ENCODE measurements at places on chromosomes 6 and 20.

- DNase-seq, result no peak
Measured at GRCh38 chr6:105626295-105627158, 223.6 kb upstream of the PREP start.

GRCh38 chr6:83199173-83199862, 6.2 kb downstream of the RWDD2A start:
- no peak for DNase-seq

DNA sequence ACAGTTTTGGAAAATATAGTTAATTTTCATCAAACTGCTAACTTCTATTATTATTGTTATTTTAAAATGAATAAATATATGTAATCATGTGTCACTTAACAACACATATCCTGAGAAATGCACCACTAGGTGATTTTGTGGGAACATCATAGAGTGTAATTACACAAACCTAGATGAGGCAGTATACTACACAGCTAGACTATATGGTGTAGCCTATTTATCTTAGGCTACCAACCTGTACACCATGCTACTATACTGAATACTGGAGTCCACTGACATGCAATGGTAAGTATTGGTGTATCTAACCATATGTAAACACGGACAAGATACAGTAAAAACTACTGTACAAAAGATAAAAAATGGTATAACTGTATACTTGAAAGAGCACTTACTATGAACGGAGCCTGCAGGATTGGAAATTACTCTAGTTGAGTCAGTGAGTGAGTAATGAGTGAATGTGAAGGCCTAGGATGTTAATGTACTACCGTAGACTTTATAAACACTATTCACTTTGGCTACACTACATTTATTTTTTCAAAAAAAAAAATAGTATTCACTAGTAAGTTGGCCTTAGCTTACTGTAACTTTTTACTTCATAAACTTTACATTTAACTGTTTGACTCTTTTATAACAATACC, 72.4 kb downstream of the ASCC3 start:
- DNase-seq, result peak; percentile 58

- no peak for DNase-seq
Measured at GRCh38 chr6:151056230-151056907, 183.4 kb upstream of the AKAP12 start.

DNA sequence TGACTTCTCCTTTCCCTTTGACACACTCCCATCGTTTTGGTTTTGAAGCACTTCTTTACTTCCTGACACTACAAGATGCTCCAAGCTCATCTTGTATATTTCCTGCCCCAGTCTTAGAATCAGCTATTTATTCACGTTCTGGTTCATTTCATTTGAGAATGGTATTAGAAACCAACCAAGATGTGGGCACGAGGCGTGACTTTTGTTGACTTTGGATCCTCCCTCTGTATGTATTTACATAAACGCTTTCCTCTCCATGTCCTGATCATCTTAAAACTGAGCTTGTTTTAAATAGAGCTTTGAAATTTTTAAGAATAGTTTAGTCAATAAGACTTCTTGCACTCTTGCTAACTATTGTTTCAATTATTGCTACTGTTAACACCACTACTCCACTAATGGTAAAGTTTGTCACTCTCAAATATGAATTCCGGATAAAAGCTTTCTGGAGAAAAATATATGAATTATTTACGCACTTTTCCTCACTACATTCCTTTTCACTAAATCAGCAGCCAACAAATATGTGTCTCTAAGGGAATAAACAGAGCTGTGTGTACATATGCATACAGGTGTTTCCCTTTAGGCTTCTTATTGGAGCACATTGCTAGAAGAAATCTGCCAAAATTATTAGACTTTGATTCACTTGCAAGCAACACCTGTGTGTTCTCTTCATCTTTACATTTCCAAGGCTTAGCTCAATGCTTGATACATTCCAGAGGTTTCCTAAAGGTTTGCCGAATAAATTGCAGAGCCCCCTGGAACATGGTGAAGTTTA, 77.3 kb upstream of the TMEM244 start:
- DNase-seq, result no peak

DNA sequence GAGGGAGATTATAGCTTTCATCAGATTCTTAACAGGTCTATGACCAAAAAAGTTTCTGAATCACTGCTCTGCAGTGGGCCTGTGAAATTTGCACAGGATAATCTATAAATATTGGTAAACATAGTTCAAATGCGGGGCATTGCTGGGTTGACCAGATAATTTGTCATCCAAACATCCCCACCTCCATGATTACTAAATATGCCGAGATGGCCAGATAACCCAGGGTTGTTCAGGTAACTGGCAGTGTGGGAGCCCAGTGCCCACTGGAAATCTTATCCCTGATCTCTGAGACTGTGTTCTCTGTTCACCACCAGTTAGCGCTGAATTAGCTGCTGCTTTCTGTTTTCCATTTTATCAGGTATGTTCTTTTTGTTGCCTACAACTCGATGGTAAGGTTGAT, 21.4 kb downstream of the PTK7 start:
- no peak for DNase-seq

- DNase-seq, result no peak
Measured at GRCh38 chr6:45714006-45714730, 301.5 kb downstream of the CLIC5 start.

- DNase-seq, result no peak
Measured at GRCh38 chr20:43550456-43550855, 8.4 kb upstream of the SGK2 start.

GRCh38 chr6:119497988-119498727, 148.6 kb upstream of the MAN1A1 start:
- no peak for DNase-seq

- DNase-seq, result no peak
Measured at GRCh38 chr6:87701344-87701675, 723 bp downstream of the AKIRIN2 start.

DNA sequence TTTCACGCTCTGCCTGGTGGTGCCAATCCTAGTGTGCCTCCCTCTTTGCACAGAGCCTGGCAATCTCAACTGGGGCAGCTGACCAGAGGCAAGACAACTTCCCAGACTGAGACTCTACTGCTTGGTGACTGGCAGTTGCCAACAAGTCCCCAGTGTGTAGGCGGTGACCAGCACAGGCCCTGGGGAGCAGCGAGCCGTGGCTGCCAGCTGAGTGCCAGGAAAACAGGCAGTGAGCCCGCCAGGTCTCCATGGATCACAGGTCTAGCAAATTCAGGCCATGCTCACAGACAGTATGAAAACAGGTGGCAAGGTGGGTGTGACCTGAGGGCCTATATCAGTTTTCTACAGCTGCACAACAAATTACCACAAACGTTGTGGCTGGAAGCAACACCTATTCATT, 289.9 kb downstream of the KIF16B start:
- no peak for DNase-seq

- peak; percentile 24 for DNase-seq
Measured at GRCh38 chr6:117483645-117484016, 1.2 kb downstream of the DCBLD1 start.

- peak; percentile 4 for DNase-seq
Measured at GRCh38 chr6:37934276-37934675, 114.7 kb downstream of the ZFAND3 start.

DNA sequence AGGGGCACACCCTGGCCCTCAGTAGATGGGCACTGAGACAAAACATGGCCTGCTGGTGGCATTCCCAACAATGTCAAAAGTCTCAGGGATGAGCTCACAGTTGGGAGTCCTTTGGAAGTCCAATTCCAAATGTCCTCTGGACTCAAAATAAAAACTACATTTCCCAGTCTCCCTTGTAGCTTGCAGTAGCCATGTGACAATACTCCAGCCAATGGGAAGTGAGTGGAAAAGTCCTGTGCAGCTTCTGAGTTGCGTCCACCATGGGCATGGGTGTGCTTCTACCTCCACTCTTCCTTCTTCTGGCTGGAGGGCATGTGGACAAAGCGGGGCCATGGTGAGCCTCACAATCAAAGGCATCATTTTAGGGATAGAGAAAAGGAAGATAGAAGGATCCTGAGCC, 5.8 kb upstream of the ADAM33 start:
- DNase-seq, result peak; percentile 72

DNA sequence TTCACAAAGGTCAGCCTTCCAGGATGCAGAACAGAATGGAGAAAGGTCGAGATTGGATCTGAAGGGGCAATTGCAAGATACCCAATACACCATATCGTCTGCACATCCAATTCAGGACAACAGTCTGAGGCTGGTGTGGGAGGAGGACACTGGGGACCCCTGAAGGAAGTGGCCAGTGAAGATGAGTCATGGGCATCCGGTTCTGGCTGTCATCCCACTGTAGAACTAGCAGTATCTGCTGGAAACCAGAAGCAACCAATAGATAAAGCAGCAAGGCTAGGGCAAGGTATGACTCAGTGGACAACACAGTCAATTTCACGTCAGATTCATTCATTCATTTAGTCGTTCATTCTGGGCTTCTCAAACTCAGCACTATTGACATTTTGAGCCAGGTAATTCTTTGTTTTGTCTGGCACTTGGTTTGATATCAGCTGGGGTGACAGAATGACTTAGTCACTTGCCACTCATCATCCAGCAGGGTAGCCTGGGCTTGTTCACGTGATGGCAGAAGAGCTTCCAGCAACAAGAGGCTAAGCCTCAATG, 30.3 kb upstream of the SHLD1 start:
- DNase-seq, result no peak

- DNase-seq, result no peak
Measured at GRCh38 chr6:163288915-163289314, 125.6 kb upstream of the QKI start.

DNA sequence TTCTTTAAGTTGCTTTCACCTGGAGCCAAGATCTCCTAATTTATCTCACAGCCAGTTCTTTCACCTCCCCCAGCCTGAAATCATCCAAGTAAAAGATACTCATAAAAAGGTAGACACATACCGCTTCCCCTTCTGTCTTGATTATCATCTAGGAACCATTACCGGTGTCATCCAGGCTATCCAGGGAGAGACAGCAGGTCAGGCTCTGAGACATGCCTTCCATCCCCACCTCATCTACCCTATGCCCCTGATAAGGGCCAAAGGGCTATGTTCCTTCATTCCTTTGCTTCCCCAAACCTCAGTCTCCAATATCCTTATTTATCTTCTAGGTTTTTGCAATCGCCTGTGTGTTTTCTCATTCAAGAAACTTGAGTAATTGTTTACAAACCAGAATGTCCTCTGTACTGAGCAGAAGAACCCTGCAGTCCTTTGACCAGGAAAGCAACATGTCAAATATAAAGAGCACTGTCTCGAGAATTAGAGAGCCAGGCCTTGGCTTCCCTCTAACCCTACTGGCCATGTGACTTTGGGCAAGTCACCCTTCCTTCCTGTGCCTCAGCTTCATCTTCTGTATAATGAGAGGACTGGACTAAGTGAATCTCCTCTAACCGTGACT, 41.0 kb downstream of the TNFRSF21 start:
- no peak for DNase-seq

DNA sequence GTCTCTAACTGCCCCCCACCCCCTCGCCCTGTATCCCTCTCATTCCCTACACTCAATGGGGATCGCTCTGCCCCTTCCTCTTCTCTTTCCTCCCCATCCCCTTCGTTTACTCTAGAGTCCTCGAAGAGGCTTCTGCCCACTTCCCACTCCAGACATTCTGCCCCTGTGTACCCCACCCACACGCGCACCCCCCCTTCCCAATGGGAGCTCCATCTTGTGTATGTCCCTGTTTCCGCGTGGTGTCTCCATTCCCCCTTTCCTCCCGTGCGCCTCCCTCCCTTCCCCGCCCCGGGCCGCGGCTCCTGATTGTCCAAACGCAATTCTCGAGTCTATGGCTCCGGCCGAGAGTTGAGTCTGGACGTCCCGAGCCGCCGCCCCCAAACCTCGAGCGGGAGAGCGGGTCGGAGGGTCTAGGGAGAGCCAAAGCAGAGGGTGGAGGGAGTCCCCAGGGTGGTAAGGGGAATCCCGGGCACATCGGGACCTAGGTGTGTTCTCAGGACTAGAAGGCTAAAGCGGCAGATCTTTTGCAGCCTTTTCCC, 679 bp upstream of the RING1 start:
- peak; percentile 24 for DNase-seq

DNA sequence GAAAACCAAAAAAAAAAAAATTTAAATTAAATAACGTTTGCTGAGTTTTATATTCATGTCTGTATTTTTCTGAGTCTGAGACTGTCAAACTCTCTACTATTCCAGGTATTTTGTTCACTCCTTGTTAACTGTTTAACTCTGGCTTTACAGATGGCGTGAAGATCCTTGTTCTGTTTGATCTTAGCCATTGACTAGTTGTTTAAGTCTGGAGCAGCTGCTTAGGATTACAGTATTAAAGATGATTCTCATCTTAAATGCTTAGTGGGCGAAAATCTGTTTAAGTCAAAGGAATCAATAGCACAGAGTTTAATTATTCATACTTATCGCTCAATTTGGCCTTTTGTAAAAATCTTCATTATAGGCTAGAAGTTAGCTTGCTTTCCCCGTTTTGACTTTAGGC, 2.4 kb downstream of the PHACTR2 start:
- DNase-seq, result no peak

DNA sequence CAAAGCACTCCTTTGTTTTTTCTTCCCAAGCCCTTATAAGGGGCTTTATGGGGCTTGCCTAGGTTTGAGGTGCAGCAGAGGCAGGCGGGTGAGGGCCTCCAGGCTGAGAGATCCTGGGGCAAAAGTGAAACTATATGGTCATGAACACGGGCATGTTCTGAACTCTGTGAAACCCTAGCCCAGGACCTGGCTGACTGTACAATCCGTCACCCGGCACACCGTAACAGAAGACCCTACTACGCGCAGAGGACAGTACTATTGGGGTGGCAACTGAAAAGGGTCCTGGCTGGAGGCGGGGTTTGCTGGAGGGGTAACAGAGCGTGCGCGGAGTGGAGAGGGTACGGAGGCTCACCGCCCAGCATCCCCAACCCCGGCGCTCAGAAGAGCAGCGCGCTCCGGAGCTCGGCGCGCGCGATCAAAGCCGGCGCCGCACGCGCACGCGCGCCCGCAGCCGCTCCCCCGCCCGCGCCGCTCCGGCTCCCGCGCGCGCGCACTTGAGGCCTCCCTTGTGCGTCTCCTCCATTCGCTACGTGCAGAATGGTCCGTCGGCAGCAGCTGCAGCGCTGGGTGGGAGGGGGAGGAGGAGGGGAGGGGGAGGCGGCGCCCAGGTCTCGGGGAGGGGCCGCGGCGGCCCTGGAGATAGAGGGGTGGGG, 54.2 kb downstream of the MRPL14 start:
- DNase-seq, result no peak

DNA sequence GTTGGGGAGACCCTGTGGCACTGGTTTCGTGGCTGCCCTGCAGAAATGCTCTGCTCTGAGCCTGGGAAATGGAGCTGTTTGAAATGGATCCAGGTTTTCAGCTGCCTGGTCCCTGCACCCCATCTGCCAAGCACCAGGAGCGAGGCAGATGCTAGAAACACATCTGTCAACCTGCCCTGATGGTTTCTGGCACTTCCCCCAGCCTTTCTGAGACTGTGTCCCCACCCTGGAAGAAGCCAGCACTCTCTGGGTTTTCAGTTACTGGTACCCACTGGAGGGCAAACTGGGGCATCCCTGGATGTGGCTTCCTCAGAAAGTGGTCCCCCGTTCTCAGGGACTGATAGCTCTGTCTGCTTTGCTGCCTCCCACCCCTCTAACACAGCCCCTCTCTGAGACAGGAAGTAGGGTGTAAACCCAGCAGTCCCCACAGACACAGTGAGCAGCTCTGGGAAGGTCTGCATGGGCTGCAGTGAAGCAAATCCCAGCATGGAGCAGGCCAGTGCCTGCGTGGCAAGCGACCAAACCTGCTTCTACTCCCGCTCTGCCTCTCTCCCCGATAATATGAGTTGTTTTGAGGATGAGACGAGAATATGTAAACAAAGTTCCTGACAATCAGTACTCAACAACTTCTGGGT, 54.2 kb upstream of the MAFB start:
- no peak for DNase-seq
